ENCODE measurements at places on chromosomes 7 and 10.

- no peak for DNase-seq
Observed at GRCh38 chr10:124032087-124032935, 61.1 kb downstream of the CHST15 start.

GRCh38 chr10:66783316-66783715, 142.5 kb upstream of the LRRTM3 start:
- DNase-seq, result no peak

DNA sequence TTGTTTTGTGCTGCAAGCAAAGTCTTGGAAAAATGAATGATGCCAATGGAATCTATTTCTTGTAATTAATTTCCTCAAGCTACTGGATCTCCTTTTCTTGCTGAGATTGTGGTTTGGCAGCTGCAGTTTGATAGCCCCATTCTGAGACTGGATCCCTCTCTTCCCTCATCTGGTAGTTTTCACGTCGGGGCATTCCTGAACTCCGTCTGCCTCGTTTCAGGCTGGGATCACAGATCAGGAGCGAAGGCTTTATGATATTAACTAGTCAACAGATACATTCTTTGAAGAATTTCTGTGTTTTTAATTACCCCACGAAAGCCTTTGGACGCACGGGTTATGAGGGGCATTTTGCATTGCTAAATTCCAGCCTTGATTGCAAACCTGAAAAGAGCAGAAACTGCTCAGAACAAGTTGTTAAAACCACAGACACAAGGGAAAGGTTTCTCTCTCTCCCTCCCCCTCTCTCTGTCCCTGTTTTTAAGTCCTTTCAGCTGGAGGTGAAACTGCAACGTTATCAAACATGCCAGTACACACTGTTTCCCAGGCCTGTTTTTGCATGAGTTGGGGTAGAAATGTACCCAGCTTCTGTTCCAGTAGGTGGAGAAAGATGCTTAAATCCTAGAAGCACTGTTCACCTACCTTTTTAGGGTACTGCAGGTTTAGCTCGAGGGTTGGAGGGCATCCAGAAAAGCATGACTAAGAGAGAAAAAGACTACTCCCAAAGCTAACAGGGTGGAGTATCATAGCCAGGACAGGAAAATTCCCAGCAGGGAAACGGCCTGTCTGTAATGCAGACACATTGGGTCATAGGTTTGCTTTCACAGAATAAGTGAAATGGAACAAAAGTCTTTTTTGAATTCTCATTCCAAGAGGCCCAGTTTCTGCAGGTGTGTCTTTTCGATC, 124.3 kb downstream of the CUX1 start:
- DNase-seq, result no peak

DNA sequence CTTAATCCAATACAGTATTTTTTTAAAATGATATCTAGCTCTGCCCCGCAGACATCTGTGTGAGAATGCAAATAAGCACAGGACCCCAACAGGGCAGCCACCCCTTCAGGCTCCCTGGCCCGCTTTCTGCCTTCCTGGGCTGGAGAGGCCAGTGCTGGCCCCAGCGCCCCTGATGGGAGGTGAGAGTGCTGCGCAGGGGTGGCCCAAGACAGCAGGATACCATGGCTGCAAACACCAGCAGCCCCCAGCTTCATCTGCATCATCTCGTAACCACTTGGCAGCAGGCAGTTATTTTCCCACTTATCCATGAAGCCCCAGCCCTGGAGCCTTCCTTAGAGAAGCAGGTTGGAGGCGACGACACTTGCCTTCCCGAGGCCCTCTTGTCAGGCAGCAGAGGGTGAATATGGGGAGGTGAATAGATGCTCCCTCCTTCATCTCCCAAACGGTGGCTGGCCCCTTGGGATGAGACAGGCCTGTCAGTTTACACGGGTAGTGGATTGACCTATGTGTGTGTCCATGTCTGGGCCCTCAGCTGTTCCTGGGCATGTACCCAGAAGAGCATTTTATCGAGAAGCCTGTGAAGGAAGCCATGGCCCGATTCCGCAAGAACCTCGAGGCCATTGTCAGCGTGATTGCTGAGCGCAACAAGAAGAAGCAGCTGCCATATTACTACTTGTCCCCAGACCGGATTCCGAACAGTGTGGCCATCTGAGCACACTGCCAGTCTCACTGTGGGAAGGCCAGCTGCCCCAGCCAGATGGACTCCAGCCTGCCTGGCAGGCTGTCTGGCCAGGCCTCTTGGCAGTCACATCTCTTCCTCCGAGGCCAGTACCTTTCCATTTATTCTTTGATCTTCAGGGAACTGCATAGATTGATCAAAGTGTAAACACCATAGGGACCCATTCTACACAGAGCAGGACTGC, 71.2 kb downstream of the ALOX5 start:
- DNase-seq, result no peak

DNA sequence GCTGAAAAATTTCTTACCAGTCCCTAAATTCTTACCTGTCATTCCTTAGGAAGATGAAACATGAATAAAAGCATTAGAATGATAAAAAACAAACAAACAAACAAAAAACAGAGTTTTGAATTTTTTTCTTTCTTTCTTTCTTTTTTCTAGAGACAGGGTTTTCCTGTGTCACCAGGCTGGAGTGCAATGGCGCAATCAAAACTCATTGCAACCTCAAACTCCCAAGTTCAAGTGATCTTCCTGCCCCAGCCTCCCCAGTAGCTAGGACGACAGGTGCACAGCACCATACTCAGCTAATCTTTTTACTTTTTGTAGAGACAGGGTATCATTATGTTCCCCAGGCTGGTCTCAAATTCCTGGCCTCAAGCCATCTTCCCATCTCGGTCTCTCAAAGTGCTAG, 26.5 kb downstream of the NT5C2 start:
- no peak for DNase-seq

DNA sequence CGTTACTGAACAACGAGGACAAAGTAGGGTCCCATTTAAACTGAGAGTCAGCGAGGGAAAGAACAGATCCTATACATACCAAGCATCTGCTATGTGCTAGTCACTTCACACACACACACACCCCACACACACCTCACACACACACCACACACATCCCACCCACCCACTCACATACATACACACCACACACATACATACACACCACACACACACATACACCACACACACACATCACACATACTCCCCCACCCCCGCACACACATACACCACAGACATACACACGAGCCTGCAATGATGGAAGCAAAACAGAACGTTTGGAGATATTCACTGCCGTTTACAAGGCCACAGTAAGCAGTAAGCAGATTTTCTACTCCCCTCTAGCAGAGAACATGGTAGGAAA, 607 bp upstream of the GRB10 start:
- no peak for DNase-seq

- no peak for DNase-seq
Observed at GRCh38 chr10:47282005-47282656, 17.9 kb upstream of the GDF10 start.

DNA sequence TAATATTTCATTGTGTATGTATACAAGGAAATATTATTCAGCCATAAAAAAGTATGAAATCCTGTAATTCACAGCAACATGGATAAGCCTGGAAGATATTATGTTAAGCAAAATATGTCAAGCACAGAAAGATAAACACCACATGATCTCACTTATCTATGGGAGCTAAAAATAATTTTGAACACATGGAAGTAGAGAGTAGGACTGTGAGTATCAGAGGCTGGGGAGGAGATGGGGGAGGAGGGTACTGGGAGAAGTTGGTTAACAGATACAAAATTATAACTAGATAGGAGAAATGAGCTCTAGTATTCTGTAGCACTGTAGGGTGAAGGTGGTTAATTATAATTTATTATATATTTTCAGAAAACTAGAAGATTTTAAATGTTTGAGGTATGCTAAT, 132.7 kb downstream of the DOCK4 start:
- no peak for DNase-seq

DNA sequence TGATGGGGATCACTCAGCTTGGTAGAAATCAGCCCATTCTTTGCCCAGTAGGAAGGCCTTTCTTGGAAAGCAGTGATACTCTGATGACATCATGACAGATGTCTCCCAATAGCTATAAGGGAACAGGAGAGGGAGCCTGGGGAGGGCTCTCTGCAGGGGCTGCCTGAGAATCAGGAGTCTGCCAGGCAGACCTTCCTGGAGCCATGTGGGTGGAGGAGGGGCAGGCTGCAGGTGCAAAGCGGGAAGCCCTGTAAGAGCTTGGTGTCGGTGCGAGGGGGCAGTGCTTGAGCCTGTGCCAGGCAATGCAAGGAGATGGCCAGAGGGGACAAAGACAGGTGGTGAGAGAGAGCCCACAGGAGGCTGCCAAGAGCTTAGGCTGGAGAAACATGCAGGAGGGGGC, 5.0 kb upstream of the TNS3 start:
- DNase-seq, result no peak

- DNase-seq, result no peak
Observed at GRCh38 chr7:30465046-30465810, 13.4 kb downstream of the NOD1 start.

DNA sequence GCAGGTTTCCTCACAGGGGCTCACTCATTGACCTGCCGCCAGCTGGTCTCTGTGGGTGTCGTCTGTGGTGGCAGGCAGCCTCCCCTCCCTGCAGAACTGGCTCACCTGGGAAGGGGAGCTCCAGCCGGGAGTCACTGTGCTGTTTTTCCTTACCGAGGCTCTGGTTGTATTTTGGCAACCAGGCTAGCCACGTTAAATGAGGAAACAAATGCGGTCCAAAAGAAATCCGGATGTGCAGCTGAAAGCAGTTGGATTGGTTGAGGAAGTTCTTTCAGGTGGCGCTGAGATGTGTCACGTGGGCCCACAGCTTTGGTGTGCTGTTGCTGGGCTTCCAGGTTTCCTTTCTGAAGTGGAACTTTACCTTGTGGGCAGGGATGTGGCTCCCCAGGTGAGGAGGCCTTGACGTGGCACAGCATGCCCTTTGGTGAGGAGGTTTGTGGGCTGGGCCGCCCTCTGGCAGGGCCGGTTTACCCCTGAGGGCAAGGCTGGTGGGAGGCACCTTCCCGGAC, 14.2 kb downstream of the MTURN start:
- no peak for DNase-seq

DNA sequence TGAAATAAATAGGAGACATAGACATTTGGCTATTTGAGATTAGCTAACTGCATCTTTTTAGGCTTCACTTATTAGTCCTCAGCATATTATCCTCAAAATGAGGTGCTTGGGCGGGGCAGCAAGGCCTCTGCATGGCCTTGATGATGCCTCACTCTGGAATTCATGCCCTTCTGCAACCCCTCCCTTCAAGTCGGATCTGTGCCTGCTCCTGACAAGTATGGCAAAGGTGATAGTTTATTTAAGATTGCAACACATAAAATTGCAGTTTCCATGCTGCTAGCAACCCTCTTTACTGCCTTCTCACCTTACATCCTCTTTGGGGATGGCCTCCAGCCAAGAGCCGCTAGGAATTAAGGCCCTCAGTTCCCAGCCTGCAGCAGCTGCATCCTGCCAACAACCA, 241.3 kb upstream of the ADARB2 start:
- no peak for DNase-seq

DNA sequence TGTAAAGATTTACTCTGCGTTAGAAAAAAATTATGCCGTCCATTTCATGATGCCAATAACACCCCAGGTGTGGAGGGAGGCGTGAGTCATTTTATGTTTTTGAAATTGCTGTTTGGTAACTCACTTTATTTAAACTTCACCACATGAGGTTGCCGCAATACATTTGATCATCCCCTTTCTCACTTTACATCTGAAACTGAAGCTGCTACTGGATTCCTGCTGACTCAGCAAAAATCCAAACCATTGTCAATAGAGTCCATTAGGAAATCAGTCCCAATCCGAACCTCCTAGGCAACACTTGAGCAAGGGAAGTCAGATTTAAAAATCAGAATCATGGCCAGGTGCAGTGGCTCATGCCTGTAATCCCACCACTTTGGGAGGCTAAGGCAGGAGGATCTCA, 136.6 kb upstream of the SVIL start:
- no peak for DNase-seq

- DNase-seq, result no peak
Observed at GRCh38 chr10:128763588-128763987, 637.4 kb upstream of the MKI67 start.

DNA sequence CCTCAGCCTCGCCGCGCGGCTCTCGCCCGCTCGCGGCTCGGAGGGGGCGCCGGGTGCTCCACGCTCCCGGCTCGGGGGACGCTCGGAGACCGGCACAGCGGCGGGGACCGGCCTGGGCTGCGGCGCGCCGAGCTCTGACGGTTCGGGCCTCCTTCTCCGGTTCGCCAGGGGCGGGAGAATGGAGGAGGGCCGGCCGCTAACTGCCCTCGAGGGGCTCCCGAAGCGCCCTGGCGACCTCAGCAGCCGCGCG, 232 bp upstream of the GRID1 start:
- DNase-seq, result no peak

GRCh38 chr7:45052011-45052410, 36.8 kb downstream of the NACAD start:
- no peak for DNase-seq

DNA sequence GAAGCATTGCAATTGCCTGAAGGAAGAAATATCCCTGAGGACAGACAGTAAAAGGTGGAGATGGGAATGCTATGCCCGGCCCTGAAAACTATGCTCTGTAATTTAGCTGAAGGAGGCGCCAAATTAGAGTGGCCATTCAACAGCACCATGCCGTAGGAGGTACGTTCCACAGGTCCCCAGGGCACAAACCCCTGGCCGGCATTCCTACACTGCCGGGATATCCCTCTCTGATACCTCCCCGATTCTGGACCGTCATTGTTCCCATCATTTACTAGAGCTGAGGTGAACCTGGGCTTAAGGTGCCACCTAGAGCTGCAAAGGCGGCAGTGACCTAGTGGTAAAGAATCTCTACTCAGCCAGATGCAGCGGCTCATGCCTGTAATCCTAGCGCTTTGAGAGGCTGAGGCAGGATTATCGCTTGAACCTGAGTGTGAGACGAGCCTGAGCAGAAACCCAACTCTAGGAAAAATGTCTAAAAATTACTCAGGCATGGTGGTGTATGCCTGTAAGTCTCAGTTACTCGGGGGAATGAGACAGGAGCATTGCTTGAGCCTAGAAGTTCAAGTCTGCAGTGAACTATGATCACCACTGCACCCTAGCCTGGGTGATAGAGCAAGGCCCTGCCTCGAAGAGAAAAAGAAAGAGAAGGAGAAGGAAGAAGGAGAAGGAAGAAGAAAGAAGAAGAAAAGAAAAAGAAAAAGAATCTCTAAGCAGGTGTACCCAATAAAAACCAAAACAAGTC, 53.0 kb upstream of the TNKS2 start:
- no peak for DNase-seq

DNA sequence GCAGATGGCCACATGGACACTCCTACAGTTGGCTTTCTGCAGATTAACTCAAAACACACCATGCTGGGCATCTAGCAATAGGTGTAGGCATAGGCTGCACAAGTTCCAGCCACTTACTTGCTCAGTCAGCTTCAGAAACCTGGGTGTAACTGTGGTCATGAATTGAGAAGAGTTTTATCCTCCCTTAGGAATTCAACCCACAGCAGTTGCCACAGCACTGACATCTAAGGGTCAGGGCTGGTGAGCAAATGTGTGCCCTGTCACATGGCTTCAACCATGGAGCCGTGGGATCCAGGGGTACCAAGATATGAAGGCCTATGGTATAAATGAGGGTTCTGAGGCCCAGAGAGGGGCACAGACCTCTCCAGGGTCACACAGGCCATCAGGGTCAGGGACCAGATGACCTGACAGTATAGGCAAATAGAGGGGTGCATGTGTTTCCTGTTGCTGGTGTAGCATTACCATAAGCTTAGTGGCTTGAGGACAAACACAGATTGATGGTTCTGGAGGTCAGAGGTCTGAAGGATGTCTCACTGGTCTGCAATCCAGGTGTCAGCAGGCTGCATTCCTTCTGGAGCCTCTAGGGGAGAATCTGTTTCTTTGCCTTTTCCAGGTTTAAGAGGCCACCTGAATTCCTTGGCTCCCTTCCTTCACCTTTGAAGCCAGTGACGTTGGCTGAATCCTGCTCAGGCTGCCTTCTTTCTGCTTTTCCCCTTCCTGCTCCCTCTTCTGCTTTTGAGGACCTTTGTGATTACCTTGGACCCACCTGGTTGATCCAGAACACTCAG, 24.1 kb downstream of the MINDY4 start:
- no peak for DNase-seq
